ENCODE measurements at places on chromosomes 13 and 19. TPM values are rescaled to one million over a fixed set of nuclear protein-coding genes. Genes with fewer than 3 reads are reported as not detected.

The MICOS13 gene
- total RNA-seq = 59.8 TPM

The CEACAM7 gene
- not detected for total RNA-seq

The LYPD3 gene
- total RNA-seq = 0.75 TPM

The PPP2R1A gene
- 229 TPM for total RNA-seq

The ZNF708 gene
- total RNA-seq = 5.6 TPM

The SLC7A10 gene
- total RNA-seq = 0.44 TPM

The CNMD gene
- not detected for total RNA-seq

The RNF113B gene
- not detected for total RNA-seq

The RFPL4A gene
- total RNA-seq = not detected

The C13orf42 gene
- not detected for total RNA-seq

All from cardiac ventricle fibroblast (primary cell).